ENCODE measurements at places on chromosomes 3 and 15.

DNA sequence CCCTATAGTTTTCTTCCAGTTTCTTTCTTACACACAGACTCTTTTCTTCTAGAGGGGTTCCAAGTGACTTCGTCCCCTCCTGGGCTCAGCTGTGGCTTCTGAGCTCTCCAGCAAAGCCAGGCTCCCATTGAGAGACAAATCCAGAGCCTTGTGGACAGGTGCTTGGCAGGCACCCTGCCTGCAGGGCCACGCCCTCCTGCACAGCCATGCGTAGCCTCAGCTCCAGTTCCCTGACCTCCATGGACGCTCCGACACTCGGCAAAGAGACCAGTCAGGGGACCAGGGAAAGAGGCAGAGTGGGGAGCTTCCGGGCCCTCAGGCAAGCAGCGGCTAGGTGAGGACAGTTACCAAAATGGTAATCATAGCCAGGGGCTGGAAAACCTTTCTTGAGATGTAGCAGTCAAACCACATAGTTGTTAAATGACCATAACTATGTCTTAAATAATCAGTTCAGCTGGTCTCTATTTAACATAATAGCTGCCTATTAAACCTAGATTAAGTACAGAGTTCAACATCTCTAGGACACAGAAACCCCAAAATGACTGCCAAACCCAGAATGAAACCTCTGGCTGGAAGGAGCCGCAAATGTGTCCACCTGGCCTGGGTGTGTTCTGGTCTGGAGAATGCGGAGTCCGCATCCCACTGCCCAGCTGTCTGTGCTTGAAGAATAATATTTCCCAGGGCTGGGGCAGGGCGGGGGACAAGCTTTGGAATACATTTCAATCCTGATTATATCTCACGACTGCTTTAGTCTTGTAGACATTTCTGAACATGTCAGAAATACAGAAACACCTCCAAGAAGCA is 69.3 kb upstream of the RGMA start:
- no peak for DNase-seq

DNA sequence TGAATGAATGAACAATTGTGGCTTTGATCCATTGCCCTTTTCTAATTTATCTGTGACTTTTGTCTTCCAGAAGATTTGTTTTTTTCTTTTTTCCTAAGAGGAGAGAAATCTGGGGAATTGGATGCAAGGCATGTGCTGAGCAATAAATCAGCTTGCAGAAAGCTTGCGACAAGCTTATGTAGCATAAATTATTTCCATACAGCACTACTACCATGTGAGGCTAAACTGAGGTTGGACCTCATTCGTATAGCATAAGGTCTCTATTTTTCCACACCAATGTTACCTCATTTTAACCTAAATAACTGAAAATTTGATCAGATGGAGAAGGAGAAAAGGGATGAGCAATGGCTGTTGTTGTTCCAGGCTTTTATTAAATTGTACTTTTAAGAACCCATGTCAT is 455.6 kb downstream of the TUSC7 start:
- DNase-seq: no peak

DNA sequence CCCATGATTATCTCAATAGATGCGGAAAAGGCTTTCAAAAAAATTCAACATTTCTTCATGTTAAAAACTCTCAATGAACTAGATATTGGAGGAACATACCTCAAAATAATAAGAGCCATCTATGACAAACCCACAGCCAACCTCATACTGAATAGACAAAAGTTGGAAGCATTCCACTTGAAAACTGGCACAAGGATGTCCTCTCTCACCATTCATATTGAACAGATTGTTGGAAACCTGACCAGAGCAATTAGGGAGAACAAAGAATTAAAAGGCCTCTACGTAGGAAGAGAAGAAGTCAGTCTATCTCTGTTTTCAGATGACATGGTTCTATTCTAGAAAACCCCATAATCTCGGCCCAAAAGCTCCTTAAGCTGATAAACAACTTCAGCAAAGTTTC is 274.5 kb upstream of the MANF start:
- no peak for DNase-seq

GRCh38 chr3:174431717-174432116 is 427.4 kb upstream of the NAALADL2 start:
- DNase-seq: no peak

DNA sequence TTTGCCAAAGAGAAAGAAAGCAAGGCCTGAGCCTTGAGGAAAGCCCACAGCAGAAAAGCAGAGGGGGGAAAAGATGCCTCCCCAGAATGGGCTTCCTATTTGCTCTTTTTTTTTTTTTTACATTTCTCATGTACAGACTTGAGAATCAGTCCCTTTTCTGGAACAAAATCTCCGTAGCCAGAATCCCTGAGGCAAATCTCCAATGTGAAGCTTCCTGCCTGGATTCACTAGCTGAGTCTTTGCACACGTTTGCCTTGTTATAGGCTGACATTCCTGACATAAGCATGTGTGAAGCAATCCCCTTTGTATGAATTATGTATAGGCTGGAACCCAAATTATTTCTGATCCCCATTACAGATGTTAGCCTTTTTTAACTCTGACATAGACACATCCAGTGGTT is 52.2 kb upstream of the ACTL6A start:
- no peak for DNase-seq
